ENCODE measurements at places on chromosomes 12 and 14.

DNA sequence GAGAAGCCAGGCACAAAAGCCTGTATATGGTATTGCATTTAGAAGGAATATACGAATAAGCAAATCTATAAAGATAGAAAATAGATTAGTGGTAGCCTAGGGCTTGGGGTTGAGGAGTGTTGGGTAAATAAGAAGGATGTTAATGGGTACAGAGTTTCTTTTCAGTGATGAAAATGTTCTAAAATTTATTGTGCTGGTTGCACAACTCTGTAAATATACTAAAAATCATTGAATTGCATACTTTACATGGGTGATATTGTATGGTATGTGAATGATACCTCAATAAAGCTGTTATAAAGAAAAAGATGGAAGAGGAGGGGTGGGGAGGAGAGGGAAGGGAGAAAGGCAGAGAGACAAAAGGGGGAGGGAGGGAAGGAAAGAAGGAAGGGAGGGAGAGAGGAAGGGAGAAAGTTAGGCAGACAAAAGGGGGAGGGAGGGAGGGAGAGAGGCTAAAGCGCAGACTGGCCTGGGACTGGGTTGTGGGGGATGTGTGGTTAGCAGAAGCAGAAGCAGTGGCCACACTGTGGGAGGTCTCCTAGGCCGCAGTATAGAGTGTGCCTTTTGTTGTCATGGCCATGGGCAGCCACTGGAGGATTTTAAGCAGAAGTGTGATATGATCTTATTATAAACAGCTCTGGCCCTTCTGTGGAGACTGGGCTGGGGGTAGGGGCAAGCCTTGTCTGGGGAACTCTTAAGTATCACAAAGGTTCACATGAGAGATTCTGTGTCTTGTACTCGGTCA is 73.6 kb upstream of the ELK3 start:
- H3K27me3 ChIP-seq = no peaks in the 10 kb centered on the region
- H3K4me1 ChIP-seq = no peaks in the 10 kb centered on the region
- DNase-seq = no peak

GRCh38 chr12:124586756-124587155 is 19.3 kb upstream of the NCOR2 start:
- no peak overlapping the region for H3K27ac ChIP-seq
- peaks cover 13% of the 10 kb centered on the region for H3K4me1 ChIP-seq
- no peaks in the 10 kb centered on the region for H3K36me3 ChIP-seq
- DNase-seq = no peak

DNA sequence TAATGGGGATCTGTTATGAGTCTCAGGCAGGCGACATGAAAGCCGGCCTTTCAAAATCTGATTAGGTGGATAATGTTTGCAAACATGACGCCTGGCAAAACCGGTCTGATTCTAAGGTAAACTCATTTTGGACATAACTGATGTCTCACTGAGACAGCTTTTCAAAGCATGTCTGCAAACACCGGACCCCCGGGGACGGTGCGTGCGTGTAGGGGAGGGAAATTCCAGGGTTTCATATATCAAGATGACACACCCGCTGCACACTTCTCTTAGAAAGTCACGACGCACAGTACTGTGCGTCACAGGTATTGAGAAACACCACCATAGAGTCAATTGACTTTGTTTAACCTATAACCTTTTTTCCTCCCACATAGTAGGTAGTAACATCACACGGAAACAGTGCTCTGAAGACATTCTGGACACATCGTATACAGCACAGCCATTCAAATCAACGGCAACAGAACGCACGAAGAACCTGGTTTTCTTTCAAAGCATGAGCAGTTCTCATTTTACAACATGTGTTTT is 43.9 kb upstream of the TESC start:
- H3K36me3 ChIP-seq = peaks cover 46% of the 10 kb centered on the region
- no peak overlapping the region for H3K4me3 ChIP-seq
- DNase-seq = no peak
- H3K4me1 ChIP-seq = peaks cover 10% of the 10 kb centered on the region
- H3K27me3 ChIP-seq = no peaks in the 10 kb centered on the region

DNA sequence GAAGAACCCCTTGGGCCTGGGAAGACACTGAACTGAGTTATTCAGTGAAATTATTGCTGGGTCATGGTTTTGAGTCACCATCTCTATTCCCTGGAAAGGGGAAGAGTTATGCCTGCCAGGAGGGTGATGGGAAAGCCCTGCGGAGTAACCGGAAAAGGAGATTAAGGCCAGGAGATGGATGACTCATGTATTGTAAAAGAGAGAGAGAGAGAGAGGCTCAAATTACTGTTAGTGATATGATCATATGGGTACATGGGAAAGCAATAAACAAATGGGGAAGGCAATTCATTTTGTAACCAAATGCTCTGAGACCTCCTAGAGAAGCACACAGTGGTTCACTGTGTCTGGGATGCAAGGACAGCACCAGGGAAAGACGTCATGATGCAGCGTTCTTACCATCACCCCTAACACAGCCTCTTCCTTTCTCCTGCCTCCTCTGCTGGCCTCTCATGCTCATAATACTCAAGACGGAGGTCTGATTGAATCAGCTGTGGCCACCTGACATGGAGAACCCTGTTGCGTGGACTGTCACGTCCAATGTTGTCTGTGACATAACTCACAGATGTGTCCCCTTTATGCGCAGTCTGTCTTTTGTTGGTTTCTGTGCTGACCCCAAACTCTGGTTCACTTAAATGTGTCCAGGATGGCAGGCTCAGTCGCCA is 243.7 kb downstream of the TMEM132D start:
- DNase-seq = no peak
- no peak overlapping the region for H3K4me3 ChIP-seq
- H3K27me3 ChIP-seq = peaks cover 7% of the 10 kb centered on the region
- no peak overlapping the region for H3K27ac ChIP-seq
- H3K4me1 ChIP-seq = no peaks in the 10 kb centered on the region
- H3K36me3 ChIP-seq = no peaks in the 10 kb centered on the region

GRCh38 chr12:18837505-18837904 is 99.6 kb downstream of the CAPZA3 start:
- DNase-seq = no peak
- H3K4me1 ChIP-seq = peaks cover 15% of the 10 kb centered on the region
- no peak overlapping the region for H3K27ac ChIP-seq

GRCh38 chr14:102097441-102098135 is 10.7 kb upstream of the HSP90AA1 start:
- H3K27me3 ChIP-seq = no peaks in the 10 kb centered on the region
- no peak overlapping the region for H3K4me3 ChIP-seq
- no peak for DNase-seq
- no peaks in the 10 kb centered on the region for H3K36me3 ChIP-seq
- H3K27ac ChIP-seq = no peak overlapping the region
- H3K4me1 ChIP-seq = peaks cover 12% of the 10 kb centered on the region

- no peaks in the 10 kb centered on the region for H3K27me3 ChIP-seq
- peaks cover 45% of the 10 kb centered on the region for H3K36me3 ChIP-seq
- H3K4me3 ChIP-seq = no peak overlapping the region
- no peak for DNase-seq
Observed at GRCh38 chr12:96274331-96274730, 80.2 kb downstream of the ELK3 start.

DNA sequence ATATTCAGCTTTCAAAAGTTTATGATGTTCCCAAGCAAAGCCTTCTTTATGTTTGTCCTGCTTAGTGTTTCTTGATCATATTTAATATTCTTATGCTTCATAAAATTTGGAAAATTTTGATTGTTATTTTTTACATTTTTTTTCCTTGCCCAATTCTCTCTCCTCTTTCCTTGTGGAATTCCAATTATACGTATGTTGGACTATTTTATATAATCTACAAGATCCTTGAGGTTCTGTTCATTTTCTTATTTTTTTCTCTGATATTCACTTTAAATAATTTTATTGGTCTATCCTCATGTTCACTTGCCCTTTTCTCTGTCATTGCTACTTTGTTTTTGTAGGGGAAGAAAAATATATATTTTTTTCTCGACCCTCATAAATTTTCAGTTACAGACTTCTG is 167.7 kb downstream of the DYRK2 start:
- no peaks in the 10 kb centered on the region for H3K27me3 ChIP-seq
- peaks cover 20% of the 10 kb centered on the region for H3K4me1 ChIP-seq
- H3K27ac ChIP-seq = no peak overlapping the region
- no peak for DNase-seq

DNA sequence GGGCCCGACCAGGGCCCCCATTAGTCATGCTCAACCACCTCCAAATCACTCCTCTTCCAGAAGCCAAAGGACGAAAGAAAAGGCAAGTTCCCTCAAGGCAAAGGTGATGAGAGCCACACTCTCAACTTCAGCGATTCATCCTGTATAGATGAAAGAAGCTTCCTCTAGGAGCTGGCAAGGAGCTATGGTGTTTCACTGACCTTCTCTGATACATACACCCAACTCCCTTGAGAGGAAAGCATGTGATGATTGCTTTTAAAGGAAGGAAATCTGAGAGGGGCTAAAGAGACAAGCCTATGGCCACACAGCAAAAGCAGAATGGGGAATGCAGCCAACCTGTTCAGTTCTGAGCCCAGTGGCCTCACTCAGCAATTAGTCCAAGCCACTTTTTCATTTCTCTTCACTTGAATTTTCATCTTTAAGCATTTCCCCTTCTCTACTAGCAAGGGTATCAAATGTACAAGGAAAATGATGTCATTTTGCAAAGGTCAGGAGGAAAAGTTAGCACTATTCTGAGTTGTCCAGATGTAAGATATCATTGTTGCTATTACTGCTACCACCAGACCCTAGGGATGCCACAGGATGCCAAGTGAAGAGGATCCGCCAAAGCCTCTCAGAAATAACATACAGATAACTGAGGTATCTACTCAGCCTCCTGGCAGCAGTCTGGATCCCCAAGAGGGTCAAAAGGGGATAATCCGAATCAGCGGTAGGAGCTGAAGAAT is 82.5 kb downstream of the MAP3K9 start:
- no peaks in the 10 kb centered on the region for H3K27me3 ChIP-seq
- DNase-seq = no peak
- no peak overlapping the region for H3K4me3 ChIP-seq
- H3K36me3 ChIP-seq = no peaks in the 10 kb centered on the region
- no peaks in the 10 kb centered on the region for H3K4me1 ChIP-seq

GRCh38 chr14:101961011-101961721 is 3.2 kb upstream of the DYNC1H1 start:
- no peak overlapping the region for H3K4me3 ChIP-seq
- H3K27ac ChIP-seq = no peak overlapping the region
- no peaks in the 10 kb centered on the region for H3K36me3 ChIP-seq
- peaks cover 27% of the 10 kb centered on the region for H3K4me1 ChIP-seq

GRCh38 chr12:123250471-123251383 is 17.5 kb downstream of the MTRFR start:
- H3K4me1 ChIP-seq = peaks cover 44% of the 10 kb centered on the region
- peaks cover 26% of the 10 kb centered on the region for H3K36me3 ChIP-seq
- no peak overlapping the region for H3K4me3 ChIP-seq
- no peak overlapping the region for H3K27ac ChIP-seq
- no peaks in the 10 kb centered on the region for H3K27me3 ChIP-seq
